GM12878 (cell line): ENCODE measurements at places on chromosomes 6 and 20. TPM values are rescaled to one million over a fixed set of nuclear protein-coding genes. Genes with fewer than 3 reads are reported as not detected.

DNA sequence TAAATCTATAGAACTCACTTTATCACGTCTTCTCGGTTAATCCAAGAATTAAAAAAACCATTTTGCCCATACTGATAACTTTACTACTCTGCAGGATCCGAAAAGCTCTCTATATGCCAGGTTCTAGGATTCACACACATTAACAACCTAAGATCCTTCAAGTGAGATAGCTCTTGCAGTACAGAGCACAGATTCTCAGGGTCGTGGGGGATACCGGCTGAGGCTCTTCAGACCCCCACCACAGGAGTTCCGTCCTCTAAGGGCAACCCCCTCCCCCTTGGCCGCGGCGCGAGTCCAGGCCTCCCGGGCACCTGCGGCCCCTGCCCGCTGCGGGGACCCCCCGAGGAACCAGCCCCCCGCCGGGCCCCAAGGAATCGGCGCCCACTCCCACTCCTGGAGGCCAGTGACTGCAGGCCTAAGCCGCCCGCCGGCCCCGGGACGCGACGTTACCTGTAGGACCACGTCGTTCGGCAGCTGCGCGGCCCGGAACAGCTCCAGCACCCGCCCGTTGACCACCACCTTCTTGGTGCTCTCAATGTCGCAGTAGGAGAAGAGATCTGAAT, 892 bp downstream of the REPS1 start:
- DNase-seq = no peak

GRCh38 chr6:130223508-130223907, 757 bp upstream of the SAMD3 start:
- DNase-seq = peak; percentile 65

GRCh38 chr6:17182961-17183360, 81.1 kb downstream of the STMND1 start:
- no peak for DNase-seq

DNA sequence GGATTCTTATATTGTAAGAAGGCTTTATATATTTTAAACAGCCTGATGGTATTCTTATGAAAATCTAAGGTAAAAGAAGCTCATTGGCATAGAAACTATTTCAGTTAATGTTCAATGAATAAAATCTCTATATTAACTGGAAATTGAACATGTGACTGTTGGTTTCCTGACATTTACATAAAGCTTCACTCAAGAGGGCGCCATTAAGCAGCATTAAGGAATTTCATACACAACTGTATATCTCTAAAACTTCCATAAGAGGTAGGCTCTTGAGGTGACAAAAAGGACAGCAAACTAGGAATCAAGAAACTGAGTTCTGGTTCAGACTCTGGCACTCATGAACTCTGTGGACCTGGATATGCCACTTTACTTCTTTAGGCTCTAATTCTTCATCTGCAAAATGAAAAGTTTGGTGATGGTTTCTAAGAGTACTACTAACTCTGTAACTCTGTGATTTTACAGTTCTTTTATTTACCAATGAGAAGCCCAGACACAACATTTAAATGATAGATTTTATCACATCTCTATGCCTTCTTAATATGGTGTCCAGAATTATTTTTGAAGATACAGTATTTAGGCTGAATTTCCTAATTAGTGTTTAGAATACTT, 147.5 kb downstream of the FLRT3 start:
- DNase-seq = no peak

DNA sequence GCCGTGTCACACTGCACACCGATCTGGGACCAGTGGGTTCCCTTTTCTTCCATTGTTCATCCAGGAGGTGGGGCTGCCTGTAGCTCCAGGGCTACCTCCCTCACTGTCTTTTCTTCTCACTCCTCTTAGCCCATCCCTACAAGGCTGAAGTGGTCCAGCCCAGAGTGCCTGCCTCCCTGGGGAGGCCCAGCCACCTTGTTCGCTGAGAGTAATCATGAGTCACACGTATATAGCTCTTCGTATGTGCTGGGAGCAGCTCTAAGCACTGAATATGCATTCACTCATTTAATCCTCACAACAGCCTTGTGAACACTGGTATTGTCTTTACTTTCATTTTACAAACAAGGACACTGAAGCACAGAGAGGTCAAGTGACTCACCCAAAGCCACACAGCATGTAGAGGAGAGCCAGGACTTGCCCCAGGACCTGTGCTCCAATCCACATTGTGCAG, 14.7 kb upstream of the CCDC167 start:
- DNase-seq = no peak

DNA sequence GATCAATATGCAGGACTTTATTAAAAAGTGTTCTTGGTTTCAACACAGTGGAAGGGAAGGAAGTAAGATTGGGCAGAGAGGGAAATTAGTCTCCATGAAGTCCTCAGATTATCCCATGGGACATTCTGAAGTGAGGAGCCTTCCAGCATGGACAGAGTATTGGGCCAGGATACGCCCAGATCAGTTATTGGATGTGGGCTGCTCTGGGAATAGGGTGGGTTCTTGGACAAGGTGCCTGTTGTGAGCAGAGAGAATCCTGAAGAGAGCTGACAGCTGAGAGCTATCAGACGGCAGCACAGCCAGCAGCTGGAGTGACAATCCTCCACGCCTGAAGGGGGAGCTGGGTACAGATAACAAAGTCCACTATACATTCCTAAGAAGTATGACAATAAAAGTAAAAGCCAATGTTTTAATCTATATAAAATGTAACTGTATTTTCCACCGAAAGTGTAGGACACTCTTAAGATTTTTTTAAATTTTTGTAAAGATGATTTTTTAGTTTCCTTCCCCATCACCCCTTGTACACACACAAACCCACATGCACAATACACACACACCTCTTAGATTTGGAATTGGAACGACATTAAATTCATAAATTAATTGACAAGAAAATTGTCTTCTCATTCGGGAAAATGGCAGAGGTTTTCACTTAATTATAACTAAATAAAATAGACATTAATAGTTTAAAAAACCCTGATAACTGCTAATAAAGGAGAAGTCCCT, 107.8 kb downstream of the FBXO5 start:
- DNase-seq = no peak

- no peak for DNase-seq
Measured at GRCh38 chr6:73508776-73509175, 12.1 kb downstream of the EEF1A1 start.

The AURKA gene
- total RNA-seq = 59.4 and 61.2 TPM in 2 replicates

The SOBP gene
- 0.56 and 0.96 TPM in 2 replicates for total RNA-seq

The SH3BGRL2 gene
- total RNA-seq = 0.33 and 0.35 TPM in 2 replicates
